Stimulated activated naive CD8-positive, alpha-beta T cell treated with anti-CD3 and anti-CD28 coated beads, Interleukin-15, amount 100 ng/mL, for 72 hours (primary cell): ENCODE measurements at places on chromosomes 7 and 10.

GRCh38 chr10:58322072-58322834, 12.6 kb upstream of the UBE2D1 start:
- DNase-seq = no peak

GRCh38 chr7:4009211-4010060, 672.7 kb upstream of the FOXK1 start:
- DNase-seq = no peak

- DNase-seq = no peak
These were observed 71.0 kb downstream of the NRP1 start for GRCh38 chr10:33263453-33263852.

DNA sequence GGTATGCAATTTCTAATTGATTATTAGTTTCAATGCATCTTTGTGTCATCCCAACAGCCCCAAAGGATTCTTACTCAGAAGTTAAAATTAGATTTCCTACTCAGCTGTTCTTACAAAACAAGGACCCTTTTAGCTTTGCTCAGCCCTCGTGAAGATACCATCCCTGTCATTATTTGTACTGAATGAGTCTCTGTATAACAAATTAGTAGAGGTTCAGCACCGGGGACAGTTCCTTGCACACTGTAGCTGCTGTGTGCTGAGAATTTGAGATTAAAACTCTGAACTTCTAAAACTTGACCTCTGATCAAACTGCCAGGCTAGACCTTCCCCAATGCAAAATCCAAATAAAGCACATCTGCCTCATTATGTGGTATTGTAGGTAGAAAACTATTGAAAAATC, 299.1 kb downstream of the LHFPL3 start:
- no peak for DNase-seq

GRCh38 chr7:22858640-22859561, 36.3 kb upstream of the TOMM7 start:
- no peak for DNase-seq

- peak; percentile 62 for DNase-seq
These were observed 13.9 kb downstream of the OSBPL3 start for GRCh38 chr7:24965831-24966708.

- no peak for DNase-seq
These were observed 20.2 kb downstream of the TOMM7 start for GRCh38 chr7:22802426-22802825.

- DNase-seq = no peak
These were observed 213.6 kb downstream of the DGKI start for GRCh38 chr7:137633133-137633532.

GRCh38 chr7:150458235-150458634, 7.8 kb downstream of the GIMAP8 start:
- DNase-seq = no peak

- no peak for DNase-seq
These were observed 9.1 kb downstream of the TMEM270 start for GRCh38 chr7:73870041-73870492.
